ENCODE measurements at places on chromosomes 2 and 18. TPM values are rescaled to one million over a fixed set of nuclear protein-coding genes. Genes with fewer than 3 reads are reported as not detected.
A peak's percentile ranks its signal among the peaks of the same experiment; 100 is the strongest.

Gene TACR1
- total RNA-seq, result 0.22 TPM

Gene REEP1
- 30.2 TPM for total RNA-seq

Gene CTAGE1
- total RNA-seq, result not detected

Gene MROH2A
- not detected for total RNA-seq

Gene DOK6
- 0.96 TPM for total RNA-seq

Gene SULT1C2
- total RNA-seq, result 1.9 TPM

Gene KIAA2012
- total RNA-seq, result not detected

Gene GRB14
- total RNA-seq, result 39.3 TPM

Gene RAD51AP2
- total RNA-seq, result 0.14 TPM

Gene TRIM54
- total RNA-seq, result 285 TPM

GRCh38 chr18:78893281-78894032, 86.2 kb upstream of the SALL3 start:
- no peak overlapping the region for H3K27ac ChIP-seq
- H3K27me3 ChIP-seq, result no peaks in the 10 kb centered on the region
- no peak overlapping the region for H3K4me3 ChIP-seq
- no peak for DNase-seq

DNA sequence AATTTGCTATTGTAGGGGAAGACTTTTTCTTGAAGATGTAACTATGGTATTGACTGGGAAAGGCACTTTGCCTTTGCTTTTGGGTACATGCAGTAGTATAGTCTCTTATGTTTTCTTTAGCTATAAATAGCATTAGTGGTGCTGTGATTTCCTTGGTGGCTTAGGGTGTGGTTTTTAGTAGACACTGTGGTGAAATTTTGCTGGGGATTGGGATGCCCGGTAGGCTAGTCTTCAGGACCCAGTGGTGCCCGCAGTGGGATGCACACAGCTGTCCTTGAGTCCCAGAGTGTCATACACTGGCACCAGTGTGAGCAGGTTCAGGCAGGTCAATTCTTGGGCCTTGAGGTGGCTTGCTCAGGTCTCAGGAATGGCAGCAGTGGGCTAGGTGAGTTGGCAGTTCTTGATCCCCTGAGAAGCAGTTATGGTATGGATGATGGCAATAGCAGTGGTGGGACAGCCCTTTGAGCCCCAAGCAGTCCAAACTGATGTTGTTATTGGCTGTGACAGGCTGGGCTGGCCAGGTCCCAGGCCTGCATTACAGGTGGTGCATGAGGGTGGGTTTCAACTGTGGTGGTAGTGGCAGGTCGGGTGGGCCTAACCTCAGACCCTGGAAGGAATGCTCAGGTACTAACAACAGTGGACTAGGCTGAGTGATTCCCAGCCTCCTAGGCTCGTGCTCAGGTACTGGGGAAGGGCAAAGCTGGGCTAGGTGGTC, 124.3 kb downstream of the XRCC5 start:
- no peak overlapping the region for H3K4me3 ChIP-seq
- DNase-seq, result no peak
- H3K4me1 ChIP-seq, result no peaks in the 10 kb centered on the region

GRCh38 chr2:69279931-69280681, 106.9 kb downstream of the GFPT1 start:
- H3K4me1 ChIP-seq, result no peaks in the 10 kb centered on the region
- H3K27ac ChIP-seq, result no peak overlapping the region
- H3K36me3 ChIP-seq, result no peaks in the 10 kb centered on the region
- H3K27me3 ChIP-seq, result no peaks in the 10 kb centered on the region
- no peak overlapping the region for H3K4me3 ChIP-seq

- no peak for DNase-seq
- no peaks in the 10 kb centered on the region for H3K36me3 ChIP-seq
- no peaks in the 10 kb centered on the region for H3K4me1 ChIP-seq
- H3K27ac ChIP-seq, result no peak overlapping the region
- H3K4me3 ChIP-seq, result no peak overlapping the region
These were observed 259.5 kb downstream of the GLI2 start for GRCh38 chr2:120995152-120995551.

DNA sequence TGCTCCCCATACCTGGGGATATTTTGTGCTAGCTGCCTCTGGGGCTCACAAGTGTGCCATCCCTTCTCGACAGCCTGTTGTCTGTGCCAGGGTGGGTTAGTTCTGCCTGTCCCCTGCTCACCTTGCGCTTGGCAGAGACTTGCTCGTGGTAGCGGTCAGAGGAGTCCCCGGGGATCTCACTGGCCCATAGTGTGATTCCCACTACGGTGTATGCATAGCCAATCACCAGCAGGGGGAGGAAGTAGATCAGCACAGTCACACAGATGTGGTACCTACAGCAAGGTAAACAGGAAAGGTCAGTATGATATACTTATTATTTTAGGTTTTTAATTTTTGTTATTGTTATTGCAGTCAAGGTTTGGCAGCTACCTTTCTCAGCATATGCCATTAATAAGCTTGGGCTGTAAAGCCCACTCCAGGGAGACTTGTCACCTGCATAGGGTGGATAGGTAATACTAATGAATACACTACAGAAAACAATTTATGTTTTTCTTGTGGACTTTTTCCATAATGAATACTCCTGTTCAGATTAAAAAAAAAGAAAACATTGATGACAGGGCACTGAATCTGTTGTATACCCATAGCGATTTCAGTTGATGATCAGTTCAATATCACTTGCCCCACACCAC, 95.2 kb downstream of the POLE4 start:
- no peaks in the 10 kb centered on the region for H3K27me3 ChIP-seq
- no peaks in the 10 kb centered on the region for H3K36me3 ChIP-seq
- H3K27ac ChIP-seq, result no peak overlapping the region

GRCh38 chr2:231057590-231057989, 923 bp downstream of the PSMD1 start:
- DNase-seq, result no peak
- H3K36me3 ChIP-seq, result peaks cover 12% of the 10 kb centered on the region
- no peaks in the 10 kb centered on the region for H3K27me3 ChIP-seq
- H3K4me1 ChIP-seq, result peaks cover 45% of the 10 kb centered on the region

DNA sequence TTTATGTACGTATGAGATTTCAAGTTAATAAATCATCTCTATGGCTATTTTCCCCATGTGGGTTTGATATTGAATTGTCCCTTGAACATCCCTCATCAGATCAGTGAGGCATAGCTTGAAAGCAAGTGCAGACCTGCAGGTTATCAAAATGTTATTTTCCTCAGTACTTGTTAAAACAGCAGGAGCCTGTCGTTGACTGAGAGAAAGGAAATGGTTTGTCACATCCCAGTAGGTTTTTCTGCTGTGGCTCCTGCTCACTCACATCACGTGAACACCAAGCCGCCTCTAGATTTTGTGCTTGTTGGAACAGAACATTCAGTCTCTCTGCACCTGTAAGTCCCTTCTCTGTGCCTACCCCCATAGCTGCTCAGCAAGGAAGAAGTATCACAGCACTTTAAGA, 340.3 kb downstream of the CELF4 start:
- no peak for DNase-seq
- H3K4me3 ChIP-seq, result no peak overlapping the region
- peaks cover 13% of the 10 kb centered on the region for H3K36me3 ChIP-seq
- no peak overlapping the region for H3K27ac ChIP-seq
- H3K27me3 ChIP-seq, result no peaks in the 10 kb centered on the region

DNA sequence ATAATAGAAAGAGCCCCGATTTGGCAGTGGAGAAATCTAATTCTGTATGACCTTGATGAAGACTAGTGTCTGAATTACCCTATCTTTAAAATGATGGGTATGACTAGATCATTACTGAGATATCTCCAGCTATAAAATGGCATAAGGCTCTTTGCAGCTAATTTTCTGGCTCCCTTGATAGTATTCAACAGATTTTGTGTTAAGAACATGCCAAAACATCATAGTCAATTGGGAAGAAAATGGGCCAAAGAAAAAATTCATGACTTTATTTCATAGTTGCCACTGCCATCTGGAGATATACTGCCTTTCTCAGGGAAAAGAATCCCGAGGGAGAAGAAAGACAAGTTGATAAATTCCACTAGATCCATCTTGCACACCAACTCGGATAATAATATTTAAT, 1618.7 kb downstream of the LRP1B start:
- no peaks in the 10 kb centered on the region for H3K27me3 ChIP-seq
- H3K27ac ChIP-seq, result no peak overlapping the region
- DNase-seq, result no peak
- H3K4me3 ChIP-seq, result no peak overlapping the region

- peak overlapping the region; percentile 91 for H3K27ac ChIP-seq
- H3K36me3 ChIP-seq, result no peaks in the 10 kb centered on the region
- no peaks in the 10 kb centered on the region for H3K27me3 ChIP-seq
- DNase-seq, result no peak
- H3K4me3 ChIP-seq, result no peak overlapping the region
- peaks cover 54% of the 10 kb centered on the region for H3K4me1 ChIP-seq
These were observed 48.2 kb downstream of the RPL37A start for GRCh38 chr2:216546641-216547403.

- peaks cover 3% of the 10 kb centered on the region for H3K4me1 ChIP-seq
- H3K27me3 ChIP-seq, result peaks cover 7% of the 10 kb centered on the region
- DNase-seq, result no peak
- peak overlapping the region; percentile 32 for H3K27ac ChIP-seq
- no peaks in the 10 kb centered on the region for H3K36me3 ChIP-seq
- H3K4me3 ChIP-seq, result no peak overlapping the region
These were observed 291.8 kb downstream of the ICOS start for GRCh38 chr2:204228169-204228886.

DNA sequence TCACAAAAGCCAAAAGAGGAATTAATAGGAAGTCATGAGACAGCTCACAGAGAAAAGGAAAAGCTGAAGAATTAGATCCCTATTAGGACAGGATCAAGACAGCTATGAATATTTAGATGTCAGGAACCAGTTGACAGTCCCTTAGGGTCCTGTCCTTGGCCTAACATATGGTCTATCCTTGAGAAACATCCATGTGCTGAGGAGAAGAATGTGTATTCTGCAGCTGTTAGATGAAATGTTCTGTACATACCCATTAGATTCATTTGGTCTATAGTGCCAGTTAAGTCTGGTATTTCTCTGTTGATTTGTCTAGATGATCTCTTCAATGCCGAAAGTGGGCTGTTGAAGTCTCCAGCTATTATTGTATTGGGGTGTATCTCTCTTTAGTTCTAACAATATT, 37.6 kb upstream of the SLC40A1 start:
- no peaks in the 10 kb centered on the region for H3K27me3 ChIP-seq
- H3K4me1 ChIP-seq, result peaks cover 12% of the 10 kb centered on the region
- H3K4me3 ChIP-seq, result no peak overlapping the region
- H3K27ac ChIP-seq, result no peak overlapping the region
- H3K36me3 ChIP-seq, result no peaks in the 10 kb centered on the region

- DNase-seq, result peak; percentile 46
- H3K4me3 ChIP-seq, result peak overlapping the region; percentile 17
- H3K27me3 ChIP-seq, result no peaks in the 10 kb centered on the region
- H3K27ac ChIP-seq, result peak overlapping the region; percentile 75
- peaks cover 50% of the 10 kb centered on the region for H3K4me1 ChIP-seq
- H3K36me3 ChIP-seq, result no peaks in the 10 kb centered on the region
These were observed 24.2 kb upstream of the RHOB start for GRCh38 chr2:20422402-20423271.

DNA sequence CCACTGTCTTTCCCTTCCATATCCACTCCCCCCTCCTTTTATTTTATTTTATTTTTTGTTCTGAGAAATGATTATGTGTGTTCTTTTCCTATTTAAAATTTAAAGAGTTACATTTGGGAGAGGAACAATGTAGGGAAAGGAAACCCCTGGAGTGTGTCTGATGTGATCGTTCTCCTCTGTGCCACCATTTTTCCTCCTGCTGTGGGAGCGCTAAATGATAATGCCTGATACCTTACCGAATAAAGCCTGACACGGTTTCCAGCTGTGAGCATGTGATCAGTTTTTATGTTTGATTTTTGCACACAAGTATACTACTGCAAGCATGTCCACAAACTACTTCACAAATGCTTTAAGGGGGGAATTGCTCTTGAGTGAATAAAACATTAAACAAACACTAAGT, 317.8 kb upstream of the FANCL start:
- H3K27ac ChIP-seq, result no peak overlapping the region
- H3K36me3 ChIP-seq, result no peaks in the 10 kb centered on the region
- no peak for DNase-seq
- no peak overlapping the region for H3K4me3 ChIP-seq
- H3K27me3 ChIP-seq, result no peaks in the 10 kb centered on the region
- H3K4me1 ChIP-seq, result no peaks in the 10 kb centered on the region

DNA sequence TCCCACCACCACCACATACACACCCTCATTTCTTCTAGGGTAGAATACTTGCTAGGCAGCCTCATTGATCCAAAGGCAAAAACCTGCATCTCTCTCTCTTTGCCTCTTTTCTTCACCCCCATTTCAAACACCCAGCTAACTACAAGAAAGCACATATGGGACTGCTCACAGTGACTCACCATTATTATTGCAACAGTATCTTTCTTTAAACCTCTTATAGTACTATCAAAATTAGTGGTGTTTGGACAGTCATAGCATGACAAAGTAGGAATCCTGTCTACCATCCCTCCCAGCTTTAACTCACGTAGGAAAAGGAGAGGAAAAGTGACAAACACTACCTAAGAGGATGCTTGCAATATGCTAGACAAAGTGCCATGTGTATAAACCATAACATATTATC, 422.5 kb upstream of the CRIM1 start:
- no peaks in the 10 kb centered on the region for H3K36me3 ChIP-seq
- no peaks in the 10 kb centered on the region for H3K4me1 ChIP-seq
- no peak overlapping the region for H3K27ac ChIP-seq

DNA sequence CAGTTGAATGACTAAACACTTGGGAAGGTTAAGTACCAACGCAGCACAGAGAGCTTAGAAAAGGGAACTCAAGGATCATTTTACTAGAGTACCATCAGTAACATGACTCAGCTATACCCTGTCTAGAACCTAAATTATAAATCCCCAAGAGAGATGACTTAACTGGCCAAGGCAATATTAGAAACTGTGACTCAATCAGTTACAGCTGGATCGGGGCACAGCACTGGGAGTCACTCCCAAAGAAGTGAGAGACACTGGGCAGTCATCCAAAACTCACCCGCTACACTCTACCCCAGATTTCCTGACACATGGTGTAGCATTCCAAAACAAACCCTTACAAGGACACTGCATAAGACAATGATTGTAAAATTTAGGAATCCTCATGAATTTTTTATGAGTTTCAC, 17.7 kb downstream of the IWS1 start:
- H3K4me1 ChIP-seq, result peaks cover 70% of the 10 kb centered on the region
- peak; percentile 68 for DNase-seq
- H3K27ac ChIP-seq, result peak overlapping the region; percentile 65
- H3K36me3 ChIP-seq, result peaks cover 19% of the 10 kb centered on the region
- no peaks in the 10 kb centered on the region for H3K27me3 ChIP-seq
- peak overlapping the region; percentile 1 for H3K4me3 ChIP-seq

GRCh38 chr2:42084231-42084671, 36.4 kb downstream of the PKDCC start:
- H3K27ac ChIP-seq, result peak overlapping the region; percentile 62
- DNase-seq, result peak; percentile 38
- H3K36me3 ChIP-seq, result no peaks in the 10 kb centered on the region

- H3K27ac ChIP-seq, result no peak overlapping the region
- H3K36me3 ChIP-seq, result no peaks in the 10 kb centered on the region
- H3K4me3 ChIP-seq, result no peak overlapping the region
- DNase-seq, result no peak
These were observed 1.9 kb downstream of the CTLA4 start for GRCh38 chr2:203869223-203870042.

- peaks cover 46% of the 10 kb centered on the region for H3K4me1 ChIP-seq
- H3K36me3 ChIP-seq, result no peaks in the 10 kb centered on the region
- H3K27me3 ChIP-seq, result no peaks in the 10 kb centered on the region
- no peak overlapping the region for H3K4me3 ChIP-seq
- no peak overlapping the region for H3K27ac ChIP-seq
- DNase-seq, result no peak
These were observed 144.2 kb upstream of the ID2 start for GRCh38 chr2:8537562-8538155.

All from left ventricle myocardium inferior (tissue), 1 donor.